ENCODE measurements at places on chromosomes 7 and 10. TPM values are rescaled to one million over a fixed set of nuclear protein-coding genes. Genes with fewer than 3 reads are reported as not detected.

The PI4K2A gene
- total RNA-seq, result 22.3 TPM

The DGKB gene
- not detected for total RNA-seq

The C10orf53 gene
- total RNA-seq, result not detected

The HOXA1 gene
- total RNA-seq, result 0.45 TPM

The GHRHR gene
- total RNA-seq, result not detected

The SOSTDC1 gene
- total RNA-seq, result 0.15 TPM

The PPIA gene
- total RNA-seq, result 3,797 TPM

The VAX1 gene
- total RNA-seq, result not detected

The NEUROG3 gene
- total RNA-seq, result not detected

The MARVELD1 gene
- 44.9 TPM for total RNA-seq

The HOXA2 gene
- total RNA-seq, result 1.3 TPM

The UNCX gene
- not detected for total RNA-seq

The HGF gene
- 30.3 TPM for total RNA-seq

The CYCS gene
- 39.8 TPM for total RNA-seq

The PSMC2 gene
- total RNA-seq, result 143 TPM

The HNRNPH3 gene
- total RNA-seq, result 25.6 TPM

The LOXL4 gene
- 12.4 TPM for total RNA-seq

The TEX47 gene
- not detected for total RNA-seq

The OPN1SW gene
- not detected for total RNA-seq

Measured in bronchus fibroblast of lung (primary cell).